Stimulated activated CD4-positive, alpha-beta T cell treated with anti-CD3 and anti-CD28 coated beads, Interleukin-4, amount 100 ng/mL, for 1 hour (primary cell): ENCODE measurements at places on chromosomes 6 and 20.

GRCh38 chr20:57749131-57749690, 39.4 kb upstream of the PMEPA1 start:
- DNase-seq, result no peak

GRCh38 chr20:25145131-25145530, 50.4 kb upstream of the ENTPD6 start:
- DNase-seq, result no peak

GRCh38 chr20:1718604-1719384, 61.2 kb upstream of the SIRPG start:
- DNase-seq, result no peak

DNA sequence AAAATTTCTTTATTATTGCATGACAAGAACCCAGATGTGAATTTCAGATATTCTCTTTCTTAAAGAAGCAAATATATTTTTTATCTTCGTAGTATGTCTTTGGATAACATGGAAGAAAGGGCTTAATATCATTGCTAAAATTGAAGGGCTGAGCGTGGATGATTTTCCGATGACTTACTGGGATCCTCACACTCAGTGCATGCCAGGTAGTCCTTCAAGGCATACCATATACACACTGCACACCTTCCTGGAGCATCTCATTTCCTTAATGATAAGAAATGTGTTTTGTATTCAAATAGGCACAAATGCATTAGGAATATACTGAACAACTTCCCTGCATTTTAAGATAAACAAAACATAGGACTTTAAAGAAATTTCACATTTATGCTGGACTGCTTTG, 193.9 kb upstream of the MAP3K7 start:
- no peak for DNase-seq

DNA sequence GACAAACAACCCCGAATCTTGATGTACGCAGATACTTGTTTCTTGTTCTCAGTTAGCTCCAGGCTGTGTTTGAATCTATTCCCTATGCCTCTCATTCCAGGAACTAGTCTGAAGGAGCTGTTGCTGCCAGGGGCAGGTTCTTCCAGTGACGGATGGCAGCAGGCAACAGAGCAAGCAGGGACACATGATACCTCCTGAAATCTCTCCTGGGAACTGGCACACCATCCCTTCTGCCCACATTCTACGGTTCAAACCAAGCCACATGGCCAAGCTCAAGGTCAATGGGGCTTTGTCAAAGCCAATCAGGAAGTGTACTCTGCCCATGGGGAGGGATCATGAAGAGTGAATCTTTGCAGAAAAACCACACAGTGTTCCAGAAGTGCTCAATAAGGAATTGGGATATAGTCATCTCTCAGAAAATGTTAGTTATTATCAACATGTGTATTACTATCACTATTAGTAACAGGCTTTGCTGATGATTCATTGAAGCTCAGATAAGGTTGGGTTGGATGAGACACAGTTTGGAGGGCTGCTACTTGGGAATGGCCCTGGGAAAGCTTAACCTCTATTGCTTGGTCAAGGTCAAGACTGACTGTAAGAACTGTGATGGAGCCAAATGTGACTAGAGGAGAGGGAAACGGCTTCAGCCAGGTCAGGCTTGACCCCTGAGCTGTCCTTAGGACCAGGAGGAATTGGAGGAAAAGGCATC, 454.9 kb downstream of the PTPRT start:
- DNase-seq, result no peak

GRCh38 chr20:49831022-49831769, 18.6 kb downstream of the SLC9A8 start:
- no peak for DNase-seq

- no peak for DNase-seq
Measured at GRCh38 chr20:49286689-49287551, 9.1 kb upstream of the ZNFX1 start.

- no peak for DNase-seq
Measured at GRCh38 chr6:159540883-159541282, 152.2 kb downstream of the SOD2 start.

- no peak for DNase-seq
Measured at GRCh38 chr6:21158149-21158548, 435.4 kb upstream of the SOX4 start.

GRCh38 chr20:10619427-10619826, 54.4 kb downstream of the JAG1 start:
- DNase-seq, result no peak

GRCh38 chr6:16698162-16698533, 63.1 kb downstream of the ATXN1 start:
- no peak for DNase-seq

- no peak for DNase-seq
Measured at GRCh38 chr6:3518356-3519190, 61.7 kb upstream of the SLC22A23 start.

DNA sequence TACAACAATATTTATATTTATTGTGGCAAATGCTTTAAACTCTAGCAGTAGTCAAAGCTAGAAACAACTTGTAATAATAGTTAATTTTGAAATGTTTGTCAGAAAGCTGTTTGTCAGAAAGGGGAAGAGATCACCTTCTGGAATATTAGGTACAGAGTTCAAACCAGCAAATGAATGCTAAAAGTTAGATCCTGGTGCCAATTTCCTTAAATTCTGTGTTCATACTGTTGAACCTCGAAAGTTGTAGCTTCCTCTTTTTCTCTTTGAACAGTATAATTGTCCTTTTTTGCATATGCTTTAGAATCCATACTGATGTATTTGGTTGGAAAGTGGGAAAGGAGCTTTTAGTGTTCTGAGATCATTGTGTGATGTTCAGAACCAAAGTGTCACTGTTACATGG, 22.4 kb downstream of the ITCH start:
- DNase-seq, result no peak

DNA sequence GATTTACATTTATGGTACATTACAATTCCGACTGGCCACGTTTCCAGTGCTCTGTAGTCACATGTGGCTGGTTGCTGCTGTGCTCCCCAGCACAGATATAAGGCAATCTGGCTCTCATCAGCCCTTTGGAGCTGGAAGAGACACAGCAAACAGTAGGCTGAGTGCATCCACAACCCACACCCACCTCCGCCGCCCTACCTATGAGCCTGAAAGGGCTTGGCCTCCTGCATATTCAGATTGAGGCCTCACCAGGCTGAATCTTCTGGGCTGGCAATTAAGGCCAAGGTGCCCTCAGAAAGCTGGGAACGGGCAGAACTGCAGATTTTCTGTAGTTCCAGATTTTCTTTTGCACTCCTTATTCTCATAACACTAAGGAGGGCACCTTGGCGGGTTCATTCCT, 2.7 kb upstream of the SNHG17 start:
- no peak for DNase-seq

- DNase-seq, result no peak
Measured at GRCh38 chr6:52724042-52724405, 39.3 kb downstream of the GSTA2 start.

GRCh38 chr6:154230393-154230792, 126.2 kb downstream of the IPCEF1 start:
- DNase-seq, result no peak

GRCh38 chr6:107968081-107968480, 10.1 kb upstream of the SEC63 start:
- DNase-seq, result no peak

DNA sequence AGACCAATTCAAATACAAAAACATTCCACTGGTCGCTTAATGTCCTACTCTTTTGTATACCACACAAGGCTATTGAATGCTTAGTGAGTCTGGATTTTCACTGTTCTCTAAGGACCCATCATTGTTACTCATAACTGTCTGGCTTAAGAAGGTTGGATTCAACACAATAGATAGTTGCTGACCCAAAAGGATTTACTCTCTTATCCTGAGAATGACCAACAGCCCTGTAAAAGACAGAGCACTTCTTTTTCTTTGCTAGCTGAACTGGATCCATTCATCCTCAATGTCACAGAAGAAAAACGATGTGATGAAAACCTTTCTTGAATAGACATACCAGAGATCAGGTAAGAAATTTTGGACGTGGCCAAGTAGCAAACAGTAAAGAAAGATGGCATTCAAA, 645.6 kb downstream of the KHDRBS2 start:
- no peak for DNase-seq

DNA sequence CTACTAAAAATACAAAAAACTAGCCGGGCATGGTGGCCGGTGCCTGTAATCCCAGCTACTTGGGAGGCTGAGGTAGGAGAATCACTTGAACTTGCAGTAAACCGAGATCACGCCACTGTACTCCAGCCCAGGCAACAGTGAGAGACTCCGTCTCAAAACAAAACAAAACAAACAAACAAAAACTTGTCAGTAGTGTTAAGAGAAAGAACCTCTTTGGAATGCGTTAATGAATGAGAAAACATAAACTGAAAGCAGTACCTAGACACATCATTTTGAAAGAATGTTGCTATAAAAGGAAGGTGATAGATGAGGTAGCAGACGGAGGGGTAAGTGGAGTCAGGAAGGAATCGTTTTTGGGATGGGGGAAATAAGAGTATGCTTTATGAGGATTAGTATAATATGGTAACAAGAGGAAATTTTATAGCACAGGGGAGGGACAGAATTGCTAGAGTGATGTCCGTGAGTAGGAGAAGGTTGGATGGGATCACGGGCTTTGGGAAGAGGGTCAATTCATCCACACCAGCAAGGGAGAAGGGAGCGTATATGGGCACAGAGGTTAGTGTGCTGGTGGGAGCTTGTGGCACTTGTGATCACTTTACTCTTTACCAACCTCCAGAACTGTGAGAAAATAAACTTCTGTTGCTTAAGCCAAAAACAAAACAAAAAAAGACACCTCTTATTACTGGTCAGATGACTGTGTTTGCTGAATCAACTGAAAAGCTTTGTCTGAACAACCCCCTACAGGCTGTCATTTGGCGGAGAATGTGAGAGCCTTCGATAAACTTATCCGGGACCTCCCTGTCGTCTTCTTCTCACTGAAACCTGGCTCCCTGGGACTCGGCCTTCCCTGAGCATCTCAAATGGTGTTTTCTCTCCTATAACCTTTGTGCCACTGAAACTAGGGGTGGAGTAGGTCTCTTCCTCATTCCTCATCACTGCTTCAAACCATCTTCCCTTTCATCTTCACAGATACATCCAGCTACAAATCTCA, 48.9 kb upstream of the TFAP2A start:
- DNase-seq, result no peak

DNA sequence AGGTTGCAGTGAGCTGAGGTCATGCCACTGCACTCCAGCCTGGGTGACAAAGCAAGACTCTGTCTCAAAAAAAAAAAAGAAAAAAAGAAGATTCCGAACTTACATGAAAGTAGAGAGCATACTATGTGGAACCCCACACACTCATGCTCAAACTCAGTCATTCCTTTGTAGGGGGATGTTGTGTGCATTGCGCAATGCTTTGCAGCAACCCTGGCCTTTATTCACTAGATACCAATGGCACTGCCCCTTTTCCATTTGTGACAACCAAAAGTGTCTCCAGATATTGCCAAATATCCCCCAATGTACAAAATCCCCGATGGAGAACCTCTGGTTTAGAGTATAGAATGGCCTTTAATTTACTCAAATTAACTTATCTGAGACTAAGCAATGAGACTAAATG, 158.6 kb downstream of the GJA1 start:
- no peak for DNase-seq

DNA sequence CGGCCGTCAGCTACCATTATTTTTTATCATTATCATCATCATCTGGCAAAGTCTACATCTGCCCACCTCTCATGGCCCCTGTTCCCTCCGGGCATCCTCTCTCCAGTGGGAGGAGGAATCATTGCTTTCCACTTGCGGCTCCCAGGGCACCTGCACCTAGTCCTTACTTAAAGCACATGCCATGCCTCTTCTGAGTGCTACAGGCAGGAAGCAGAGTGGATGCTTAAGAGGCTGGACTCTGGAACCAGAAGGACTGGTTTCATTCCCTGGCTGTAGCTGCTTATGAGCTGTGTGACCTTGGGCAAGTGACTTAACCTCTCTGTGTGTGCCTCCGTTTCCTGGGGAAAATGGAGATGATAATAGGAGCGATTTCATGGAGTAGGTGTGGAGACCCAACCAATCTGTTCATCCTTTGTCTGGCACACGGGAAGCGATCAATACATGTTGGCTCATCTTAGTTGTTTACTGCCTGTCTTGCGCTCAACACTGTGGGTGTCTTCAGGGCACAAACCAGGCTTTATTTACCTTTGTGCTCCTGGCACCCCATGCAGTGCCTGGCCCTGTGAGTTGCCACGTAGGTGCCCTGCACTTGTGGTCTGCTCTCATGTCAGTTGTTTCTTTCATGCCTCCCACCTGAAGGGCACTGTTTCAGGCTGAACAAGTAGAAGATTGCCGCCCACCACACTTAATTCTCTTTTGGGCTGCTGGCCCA, 317.0 kb upstream of the SULF2 start:
- no peak for DNase-seq

- DNase-seq, result no peak
Measured at GRCh38 chr20:43934833-43935232, 20.2 kb downstream of the TOX2 start.

DNA sequence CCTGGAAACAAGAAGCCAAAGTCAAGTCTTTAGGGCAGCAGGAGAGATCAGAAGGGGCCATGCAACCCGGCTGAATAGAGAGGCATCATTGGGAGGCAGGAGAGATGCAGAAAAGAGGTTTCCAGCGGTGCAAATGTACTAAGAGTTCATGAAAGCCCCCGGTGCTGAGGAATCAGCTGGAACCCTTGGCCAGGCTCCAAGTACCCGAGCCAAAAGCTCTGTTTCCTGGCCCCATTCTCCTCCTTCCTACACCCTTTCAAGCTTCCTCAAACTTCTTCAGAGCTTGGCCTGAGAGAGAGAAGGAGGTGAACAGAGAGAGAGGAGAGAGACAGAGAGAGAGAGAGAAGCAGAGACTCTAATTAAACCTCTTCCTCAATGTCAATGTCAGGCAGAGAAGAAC, 433.5 kb downstream of the PRKN start:
- DNase-seq, result no peak

GRCh38 chr6:109672175-109672574, 18.8 kb downstream of the AK9 start:
- no peak for DNase-seq

GRCh38 chr6:93515736-93516135, 96.4 kb upstream of the EPHA7 start:
- DNase-seq, result no peak

DNA sequence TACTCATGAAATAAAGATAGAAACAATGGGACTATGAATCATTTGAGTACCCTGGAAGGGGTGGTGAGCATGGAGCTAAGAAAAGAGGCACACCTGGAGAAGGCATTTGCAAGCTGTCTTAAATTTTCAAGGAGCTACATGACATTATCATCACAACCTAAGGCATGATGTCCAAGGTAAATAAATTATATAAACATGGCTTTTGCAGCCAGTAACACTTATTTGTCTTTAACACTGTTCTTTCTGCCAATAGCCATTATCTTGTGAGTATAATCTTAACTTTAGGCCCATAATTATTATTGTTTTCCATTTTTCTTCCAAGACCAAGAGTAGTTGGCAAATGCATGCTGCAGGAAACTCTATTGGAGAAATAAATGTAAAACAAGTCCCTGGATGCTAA, 63.7 kb downstream of the ALDH5A1 start:
- no peak for DNase-seq

- DNase-seq, result no peak
Measured at GRCh38 chr6:139452148-139452876, 77.9 kb upstream of the CITED2 start.

DNA sequence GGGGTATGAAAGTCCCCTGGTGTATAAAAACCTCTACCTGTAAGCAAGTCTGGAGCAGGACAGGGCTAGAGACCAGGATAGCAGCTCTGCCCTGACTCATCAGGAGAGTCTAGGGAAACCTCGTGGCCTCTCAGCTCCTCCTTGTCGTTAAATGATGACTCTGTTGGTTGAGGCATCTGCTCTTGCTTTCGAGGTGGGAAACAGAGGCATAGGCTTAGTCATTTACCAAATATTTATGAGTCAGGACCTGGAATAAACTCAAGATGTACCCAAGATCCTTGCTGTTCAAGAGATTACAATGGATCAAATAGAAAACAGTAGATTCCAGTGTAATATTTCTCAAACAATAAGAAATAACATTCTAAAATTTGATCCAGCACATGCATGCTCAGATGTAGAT, 5.5 kb downstream of the MANBAL start:
- no peak for DNase-seq
